Activated CD4-positive, alpha-beta T cell treated with anti-CD3 and anti-CD28 coated beads for 24 hours (primary cell): ENCODE measurements at places on chromosomes 13 and 19.
A peak's percentile ranks its signal among the peaks of the same experiment; 100 is the strongest.

DNA sequence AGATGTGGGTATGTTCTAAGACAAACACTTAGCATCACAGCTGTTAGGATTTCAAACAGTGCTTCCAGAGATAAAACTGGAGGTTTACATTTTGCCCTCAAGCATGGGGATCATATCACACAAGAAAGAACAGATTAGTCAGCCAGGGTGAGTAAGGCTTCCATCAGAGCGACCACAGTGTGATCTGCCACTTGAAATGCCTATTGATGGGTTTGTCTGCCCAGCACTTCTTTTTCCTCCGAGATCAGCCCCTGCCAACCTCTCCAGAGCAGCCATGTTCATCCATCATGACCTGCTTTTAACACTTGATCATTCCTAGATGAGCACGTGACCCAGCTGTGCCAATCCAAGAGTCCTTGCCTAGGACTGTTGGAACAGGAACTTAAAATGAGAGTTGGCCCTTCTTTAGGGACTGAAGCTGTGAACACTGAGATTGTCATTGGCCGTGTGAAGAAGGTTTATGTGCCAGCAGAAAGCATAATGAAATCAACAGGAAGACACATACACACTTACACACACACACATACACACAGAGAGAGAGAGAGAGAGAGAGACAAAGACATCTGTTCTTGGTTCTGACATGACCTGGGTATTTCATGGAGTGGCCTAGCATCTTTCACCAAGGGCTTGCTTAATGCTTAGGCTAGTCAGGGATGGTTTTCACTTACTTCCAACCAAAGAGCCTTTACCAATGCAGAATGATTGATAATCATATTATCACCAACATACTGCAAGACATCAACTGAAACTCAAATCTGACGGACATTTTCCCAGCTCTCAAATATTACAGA lies 5.2 kb upstream of the CEBPG start:
- DNase-seq: no peak

GRCh38 chr19:52453324-52454094 lies at the start of gene ZNF578:
Gene ZNF578, plus strand, starts transcription at chr19:52453553. Its CDS starts 48,293 bp downstream, at chr19:52501846.
- DNase-seq: peak; percentile 44

GRCh38 chr19:3083964-3084363 lies 10.2 kb upstream of the GNA11 start:
- DNase-seq: no peak

- DNase-seq: no peak
These were observed 1027.1 kb upstream of the PCDH9 start for GRCh38 chr13:68257111-68257842.

DNA sequence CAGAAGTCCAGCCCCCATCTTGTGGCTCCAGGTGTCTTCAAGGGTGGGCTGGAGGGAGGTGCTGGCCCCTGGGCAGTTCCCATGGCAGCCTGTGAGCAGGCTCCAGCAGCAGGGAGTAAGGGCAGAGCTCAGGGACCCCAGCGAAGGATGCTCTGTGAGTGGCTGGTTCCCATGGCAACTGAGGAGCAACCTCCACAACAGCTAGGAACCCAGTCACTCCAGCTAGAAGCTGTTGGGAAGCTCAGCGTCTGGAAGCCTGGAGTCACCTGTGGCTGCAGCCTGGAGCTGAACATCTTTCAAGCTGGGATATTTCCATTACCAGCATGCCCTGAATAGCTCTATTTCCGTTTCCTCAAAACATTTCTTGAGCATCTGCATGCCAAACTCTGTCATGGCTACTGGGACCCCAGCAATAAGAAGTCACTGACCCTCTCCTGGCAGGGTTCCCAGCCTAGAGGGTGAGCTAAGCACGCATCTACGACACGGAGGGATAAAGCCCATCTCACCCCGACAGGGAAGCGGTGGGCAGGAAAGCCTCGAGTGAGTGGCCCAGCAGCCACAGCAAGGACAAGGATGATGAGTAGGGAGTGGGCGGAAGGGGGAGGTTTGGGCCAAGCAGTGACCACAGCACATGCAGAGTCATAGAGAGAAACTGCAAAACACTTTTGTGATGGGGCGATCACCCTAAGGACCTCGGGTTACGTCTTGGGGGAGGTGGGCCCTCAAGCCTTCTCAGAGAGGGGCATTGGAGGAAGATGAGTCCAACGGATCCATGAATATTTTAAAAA lies 52.6 kb downstream of the ALOX5AP start:
- DNase-seq: no peak

- no peak for DNase-seq
These were observed 94.5 kb downstream of the RAP2A start for GRCh38 chr13:97528518-97528917.

GRCh38 chr13:46544811-46545210 lies 8.2 kb upstream of the LRCH1 start:
- DNase-seq: no peak

DNA sequence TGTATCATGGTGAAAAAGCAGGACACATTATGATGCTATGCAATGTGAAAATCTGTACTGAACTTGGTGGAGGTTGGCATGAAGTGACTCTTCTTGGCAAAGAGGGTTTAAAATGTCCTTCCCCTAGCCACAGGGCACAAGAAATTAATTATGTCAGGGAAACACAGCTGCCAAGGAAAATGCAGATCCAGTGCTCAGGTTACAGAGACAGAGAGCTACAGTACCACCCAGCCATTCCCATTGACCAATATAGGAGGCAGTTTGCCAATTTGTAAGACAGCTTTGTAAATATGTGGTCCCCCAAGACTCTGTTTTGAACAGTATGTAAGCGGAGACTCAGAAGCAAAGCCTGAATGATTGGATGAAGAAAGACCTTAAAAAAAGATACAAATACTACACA lies 69.4 kb upstream of the KLF12 start:
- DNase-seq: no peak

DNA sequence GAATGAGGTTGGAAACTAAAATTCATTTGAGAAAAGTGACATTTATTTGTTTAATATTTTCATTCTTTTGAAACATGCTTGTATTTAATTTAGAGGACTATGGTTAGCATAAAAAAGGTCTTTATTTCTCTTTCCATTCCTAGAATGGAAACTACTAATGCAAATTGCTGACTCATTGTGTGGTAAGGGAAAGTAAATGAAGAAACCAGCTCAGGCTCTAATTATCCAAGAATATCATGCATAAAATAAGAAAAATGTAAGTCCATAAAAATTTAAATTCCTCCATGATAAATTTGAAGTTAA lies 777.0 kb upstream of the SLITRK1 start:
- DNase-seq: no peak

DNA sequence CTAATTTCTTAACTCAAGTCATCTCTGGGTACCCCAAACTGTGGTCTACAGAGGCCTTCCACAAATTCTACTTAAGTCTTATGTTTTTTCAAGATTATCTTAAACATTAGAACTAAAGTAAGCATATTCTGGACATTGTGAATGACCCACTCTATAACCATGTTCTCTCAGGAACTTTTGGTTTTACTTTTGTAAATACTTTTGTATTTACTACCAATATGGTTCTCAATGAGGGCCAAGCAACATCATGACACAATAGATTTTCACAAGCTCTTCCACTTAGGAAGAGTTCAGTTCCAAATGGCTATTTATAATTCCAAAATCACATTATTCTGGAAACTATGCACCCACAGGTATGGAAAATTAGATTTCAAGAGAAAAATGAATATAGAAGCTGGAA lies 10.8 kb downstream of the DIAPH3 start:
- DNase-seq: no peak

DNA sequence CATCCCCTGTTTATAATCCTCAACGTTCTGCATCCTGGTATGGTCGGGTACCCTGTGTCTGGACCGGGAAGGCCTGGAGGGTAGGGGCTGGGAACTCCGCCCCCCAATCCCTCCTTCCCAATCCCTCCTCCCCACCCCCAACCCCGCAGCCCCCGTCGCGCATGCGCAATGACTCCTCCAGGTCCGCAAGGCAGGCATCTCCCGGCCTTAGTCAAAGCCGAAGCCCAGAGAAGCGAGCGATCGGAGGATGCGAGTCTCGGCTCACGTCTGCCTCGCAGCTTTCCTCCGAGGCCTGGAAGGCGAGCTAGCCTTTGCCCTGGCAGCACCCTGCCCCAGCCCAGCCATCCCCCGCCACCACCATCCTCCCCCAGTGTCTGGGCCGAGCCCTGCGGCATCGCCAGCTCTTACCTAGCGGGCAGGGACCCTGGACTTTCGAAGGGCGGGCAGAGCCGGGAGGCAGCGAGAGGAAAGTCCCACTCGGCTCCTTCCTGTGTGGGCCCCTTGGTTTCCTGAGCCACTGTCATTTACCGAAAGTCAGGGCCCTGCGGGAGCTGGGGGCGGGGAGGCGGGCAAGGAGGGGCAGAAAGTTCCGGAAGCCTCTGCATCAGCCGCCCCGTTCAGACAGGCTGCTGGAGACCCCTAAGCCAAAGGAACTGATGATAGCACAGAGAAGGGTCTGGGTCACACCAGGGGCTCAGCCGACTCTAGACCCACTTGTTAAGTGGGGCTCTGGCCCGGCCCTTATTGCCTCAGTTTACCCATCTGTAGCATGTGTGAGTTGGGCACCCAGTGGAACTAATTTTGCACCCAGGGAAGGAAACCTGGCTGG lies at the start of gene JAK3:
Gene JAK3 (minus strand): TSS at position 445 of the 829 bp plus-strand sequence. CDS start 3,565 bp downstream, outside the sequence.
- peak; percentile 80 for DNase-seq

GRCh38 chr19:8335343-8336071 lies 7.6 kb downstream of the KANK3 start:
- DNase-seq: no peak

DNA sequence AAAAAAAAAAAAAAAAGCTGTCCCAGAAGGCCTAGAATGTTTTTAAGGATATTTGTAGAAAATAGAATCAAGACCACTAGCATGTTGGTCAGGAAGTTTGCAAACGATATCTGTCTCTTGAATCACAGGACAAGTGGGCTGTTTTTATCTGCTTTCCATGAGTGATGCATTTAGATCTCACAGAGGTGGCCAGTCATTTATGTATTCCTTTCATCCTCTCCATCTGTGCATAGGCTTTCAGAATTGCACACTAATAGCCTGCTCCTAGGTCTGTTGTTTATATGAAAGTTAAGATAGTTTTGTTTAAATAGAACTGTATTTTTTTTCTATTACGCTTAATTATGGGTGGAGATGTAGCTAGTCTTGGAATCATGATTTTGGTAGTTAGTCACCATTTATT lies 289.5 kb downstream of the SHISA2 start:
- DNase-seq: no peak

GRCh38 chr19:34474233-34474989 lies 7.1 kb upstream of the WTIP start:
- no peak for DNase-seq

- DNase-seq: no peak
These were observed 7.4 kb downstream of the BCAM start for GRCh38 chr19:44816301-44816700.
